ENCODE measurements at places on chromosomes 6 and 20.

DNA sequence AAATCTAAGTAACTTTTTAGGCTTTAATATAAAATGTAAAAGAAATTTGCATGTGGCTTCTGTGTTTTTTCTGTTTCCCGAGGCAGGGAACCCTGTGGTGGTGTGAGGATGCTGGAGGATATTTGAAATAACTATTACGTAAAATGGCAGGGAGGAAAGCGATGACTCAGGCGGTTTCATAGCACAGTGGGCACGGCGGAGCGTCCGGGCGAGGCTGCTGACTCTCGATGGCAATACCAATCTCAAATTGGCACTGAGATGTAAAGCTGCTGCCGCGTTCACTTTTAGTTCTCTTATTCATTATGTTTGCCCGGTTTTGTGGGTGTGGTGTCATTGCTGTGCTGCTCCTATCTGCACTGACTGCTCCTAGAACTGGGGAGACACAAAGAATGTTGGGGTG is 254.3 kb downstream of the THBS2 start:
- DNase-seq = no peak

- DNase-seq = no peak
Measured at GRCh38 chr20:2032168-2032567, 38.3 kb upstream of the PDYN start.

DNA sequence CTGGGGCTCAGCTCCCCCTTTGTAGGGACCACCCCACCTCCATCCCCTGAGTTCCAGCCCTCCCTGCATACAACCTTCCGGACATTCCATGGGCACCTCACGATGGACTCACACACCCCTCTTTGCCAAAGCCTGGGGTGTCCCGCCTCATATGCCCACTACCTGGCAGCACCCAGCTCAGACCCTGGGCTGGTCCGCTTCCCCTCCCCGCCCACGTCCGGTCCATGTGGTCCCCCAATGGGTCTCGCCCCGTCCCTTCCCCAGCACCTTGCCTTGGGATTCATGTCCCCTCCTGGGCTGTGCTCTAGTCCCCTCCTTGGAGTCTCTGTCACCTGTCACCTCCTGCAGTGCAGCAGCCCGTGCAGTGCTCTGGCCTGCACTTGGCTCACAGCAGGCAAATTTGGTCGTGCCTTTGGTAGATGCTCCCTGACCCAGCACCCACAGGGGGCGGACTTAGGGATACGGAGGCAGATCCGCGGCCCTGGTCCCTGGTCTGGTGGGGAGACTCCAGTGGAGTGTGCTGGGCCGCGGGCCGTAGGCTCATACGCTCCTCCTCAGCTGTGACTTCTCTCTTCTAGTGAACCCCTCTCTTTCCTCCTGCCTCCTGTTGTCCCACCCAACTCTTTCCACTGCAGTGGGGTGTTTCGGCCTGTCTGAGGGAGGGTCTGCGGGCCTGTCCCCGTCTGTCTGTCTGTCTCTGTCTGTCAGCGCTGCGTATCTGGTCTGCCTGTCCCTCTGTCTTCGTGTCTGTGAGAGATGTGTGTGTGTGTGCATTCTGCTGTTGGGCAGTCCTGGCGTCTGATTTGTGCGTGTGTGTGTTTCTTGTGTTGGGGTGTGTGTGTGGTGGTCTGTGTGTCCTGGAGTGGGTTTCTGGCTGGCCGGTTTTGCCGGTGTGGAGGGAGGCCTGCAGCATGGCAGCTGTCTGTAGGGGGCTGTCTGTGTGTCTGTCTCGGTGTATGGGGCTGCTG is 69.5 kb downstream of the SRC start:
- no peak for DNase-seq

- no peak for DNase-seq
Measured at GRCh38 chr20:33438481-33438880, 5.1 kb downstream of the SNTA1 start.

GRCh38 chr6:5025911-5026819 is 22.3 kb upstream of the RPP40 start:
- peak; percentile 58 for DNase-seq

GRCh38 chr20:33851842-33852466 is 40.8 kb downstream of the CHMP4B start:
- no peak for DNase-seq

DNA sequence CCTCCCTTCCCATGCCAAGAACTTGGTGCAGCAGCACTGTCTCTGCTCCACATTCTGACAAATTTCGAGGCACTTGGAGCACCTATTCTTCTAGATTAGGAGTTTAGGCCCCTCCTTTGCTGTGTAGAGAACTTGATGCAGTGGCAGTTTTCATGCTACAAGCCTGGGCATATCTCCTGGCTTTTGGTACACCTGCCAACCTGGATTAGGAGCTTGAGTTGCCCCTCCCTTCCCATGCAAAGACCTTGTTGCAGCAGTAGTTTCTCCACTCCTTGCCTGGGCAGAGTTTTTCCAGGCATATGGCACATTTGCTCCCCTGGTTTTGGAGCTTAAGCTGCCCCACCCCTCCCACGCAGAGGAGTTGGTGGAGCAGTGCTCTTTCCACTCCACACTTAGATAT is 956.1 kb downstream of the EYS start:
- no peak for DNase-seq

- DNase-seq = no peak
Measured at GRCh38 chr6:130513770-130514169, 148.0 kb downstream of the TMEM200A start.

GRCh38 chr6:4134841-4135664 is at the start of gene ECI2:
Gene ECI2 (minus strand): TSS chr6:4135575. CDS start chr6:4135560, 15 bp downstream.
- peak; percentile 85 for DNase-seq

DNA sequence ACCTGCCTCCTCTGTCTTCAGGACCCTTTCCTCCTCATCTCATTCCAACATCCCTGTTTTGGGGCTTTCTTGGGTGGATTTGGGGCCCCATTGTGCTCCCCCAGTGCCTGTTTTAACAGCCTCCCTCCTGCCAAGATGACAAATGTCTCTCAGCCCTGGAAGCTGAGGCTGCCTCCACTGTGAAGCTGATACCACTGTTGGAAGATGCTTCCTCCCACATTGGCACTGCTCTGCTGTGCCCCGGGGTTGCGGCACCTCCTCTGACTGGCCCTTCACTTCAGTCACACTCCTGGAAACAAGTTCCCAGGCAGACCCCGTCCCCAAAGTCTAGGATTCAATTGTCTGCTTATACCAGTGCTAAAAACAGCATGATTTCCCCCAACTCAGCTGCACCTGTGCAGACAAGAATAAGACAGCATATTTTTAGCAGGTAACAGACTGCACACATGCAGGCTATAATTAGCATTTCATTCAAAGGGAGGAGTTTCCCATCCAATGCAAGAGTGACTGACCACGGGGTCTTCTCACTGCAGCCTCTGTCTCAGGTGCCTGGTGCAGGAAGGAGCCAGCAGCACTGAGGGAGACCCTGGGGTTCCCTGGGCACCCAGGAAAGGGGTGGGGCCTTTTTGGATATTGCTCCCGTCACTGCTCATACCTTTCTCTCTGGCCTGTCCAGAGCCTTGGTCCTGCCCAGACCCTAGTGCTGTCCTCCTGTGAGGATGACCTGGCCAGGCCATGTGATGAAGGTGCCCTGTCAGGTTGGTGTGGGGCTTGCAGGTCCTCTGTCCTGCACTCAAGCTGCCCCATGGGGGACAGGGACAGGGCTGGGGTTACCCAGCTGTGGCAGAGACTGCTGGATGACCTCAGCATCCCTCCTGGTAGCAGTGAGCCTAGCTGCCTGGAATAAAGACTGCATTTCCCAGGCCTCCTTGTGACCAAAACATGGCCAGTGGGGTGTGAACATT is 31.5 kb upstream of the SULF2 start:
- no peak for DNase-seq

- DNase-seq = no peak
Measured at GRCh38 chr20:59736366-59736765, 132.0 kb downstream of the PHACTR3 start.

DNA sequence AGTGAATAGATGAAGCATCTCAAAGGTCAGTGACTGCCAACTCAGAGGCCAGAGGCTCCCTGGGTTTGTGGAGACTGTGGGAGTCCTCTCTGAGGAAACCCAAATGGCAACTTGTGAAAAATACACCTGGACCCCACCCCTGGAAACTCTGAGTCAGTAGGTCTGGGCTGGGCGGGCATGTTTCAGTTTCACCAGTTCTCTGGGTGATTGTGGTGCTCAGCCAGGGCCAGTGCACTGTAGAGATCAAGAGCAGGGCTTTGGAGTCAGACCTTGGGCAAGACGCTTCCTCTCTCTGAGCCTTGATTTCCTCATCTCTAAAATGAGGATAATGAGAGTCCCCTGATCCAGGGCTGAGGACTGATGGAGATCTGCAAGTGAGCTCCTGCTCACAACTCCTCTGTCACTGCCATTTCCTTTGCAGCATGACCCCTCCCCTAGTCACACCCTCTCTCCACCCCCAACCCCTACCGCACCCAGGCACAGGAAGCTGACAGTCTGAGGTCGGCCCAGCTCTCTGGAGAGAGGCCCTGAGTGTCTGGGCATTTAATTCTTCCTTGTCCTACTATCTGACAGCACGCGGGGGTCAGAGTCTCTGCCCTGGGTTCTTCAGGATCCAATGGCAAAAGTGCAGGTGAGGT is 5.1 kb downstream of the DEF6 start:
- peak; percentile 40 for DNase-seq

- no peak for DNase-seq
Measured at GRCh38 chr6:66900133-66901083, 1193.4 kb upstream of the EYS start.

DNA sequence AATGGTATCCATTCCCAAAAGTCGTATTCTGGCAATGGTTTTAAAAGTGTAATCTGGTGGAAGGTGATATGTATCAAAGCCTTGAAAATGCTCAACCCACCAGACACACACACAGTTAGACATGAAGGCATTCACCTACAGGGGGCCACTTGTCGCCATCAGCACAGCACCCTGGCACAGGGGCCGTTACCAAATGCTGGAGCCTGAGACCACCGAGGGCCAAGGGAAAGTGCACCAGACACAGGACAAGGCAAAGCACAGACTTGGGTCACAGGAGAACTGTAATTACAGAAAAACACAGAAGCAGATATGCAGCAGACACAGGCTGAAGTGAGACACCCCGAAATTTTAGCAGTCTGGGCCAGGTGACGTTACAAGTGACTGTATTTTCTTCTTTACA is 9.3 kb downstream of the TAF4 start:
- no peak for DNase-seq

DNA sequence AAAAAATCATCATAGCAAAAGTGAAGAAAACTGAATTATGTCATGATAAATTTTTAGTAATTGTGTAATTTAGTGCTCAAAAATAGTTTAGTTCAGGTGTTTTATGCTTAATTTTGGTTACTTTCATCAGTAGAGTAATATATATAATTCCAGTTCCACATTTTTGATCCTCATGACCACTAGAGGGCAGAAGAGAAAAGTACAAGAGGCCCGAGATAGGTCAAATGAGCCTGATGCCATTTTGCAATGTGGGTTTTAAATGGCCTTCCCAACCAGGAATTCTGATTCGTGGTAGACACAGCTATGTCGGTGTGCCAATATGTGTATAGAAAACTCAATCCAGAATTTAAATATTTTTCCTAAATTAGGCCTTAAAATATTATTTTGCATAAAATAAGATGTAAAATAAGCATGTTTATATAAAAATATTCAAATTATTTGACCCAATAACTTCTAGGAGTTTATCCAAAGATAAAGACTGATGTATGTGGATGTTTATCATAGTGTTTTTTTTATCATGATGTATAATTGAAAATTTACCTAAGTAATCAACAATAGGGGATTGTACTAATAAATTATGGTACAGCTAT is 159.7 kb upstream of the RPS6KA2 start:
- DNase-seq = no peak

GRCh38 chr6:167323111-167323510 is 1.8 kb upstream of the TTLL2 start:
- no peak for DNase-seq

GRCh38 chr6:36381502-36382389 is 5.7 kb downstream of the ETV7 start:
- no peak for DNase-seq

GRCh38 chr20:61263084-61263695 is 11.1 kb downstream of the CDH4 start:
- no peak for DNase-seq

GRCh38 chr6:155084431-155085123 is 89.5 kb downstream of the TIAM2 start:
- no peak for DNase-seq

DNA sequence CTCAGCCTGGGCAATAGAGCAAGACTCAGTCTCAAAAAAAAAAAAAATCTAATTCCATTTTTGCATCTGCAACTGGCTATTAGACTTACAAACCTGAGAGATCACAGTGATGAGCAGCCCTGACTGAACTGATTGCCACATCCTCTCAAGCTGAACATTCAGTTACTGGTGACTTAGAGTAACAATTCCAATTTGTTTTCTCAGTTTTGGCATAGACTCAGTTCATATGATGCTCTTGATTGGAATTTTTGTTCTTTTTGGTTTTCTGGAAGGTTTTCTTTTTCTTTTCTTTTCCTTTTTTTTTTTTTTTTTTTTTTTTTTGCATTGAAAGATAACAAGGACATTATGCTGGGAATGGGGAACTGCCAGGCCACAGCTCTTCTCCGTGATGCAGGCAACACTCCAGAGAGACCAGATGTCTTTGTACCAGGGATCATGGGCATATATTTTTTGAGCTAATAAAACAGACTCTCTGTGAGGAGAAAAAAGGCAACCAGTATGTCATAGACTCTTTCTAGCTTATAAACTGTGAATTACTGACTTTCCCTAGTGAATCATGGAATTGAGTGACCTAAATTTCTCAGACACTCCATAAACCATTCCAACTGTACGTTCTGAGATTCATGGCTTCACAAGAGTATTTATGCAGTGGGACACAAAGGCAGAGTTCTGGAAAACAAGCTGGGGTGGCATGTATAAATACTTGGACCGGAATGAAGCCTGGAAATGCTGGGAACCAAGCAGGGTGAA is 86.0 kb upstream of the SLC2A12 start:
- DNase-seq = no peak

- no peak for DNase-seq
Measured at GRCh38 chr6:123715006-123715863, 78.5 kb upstream of the TRDN start.

DNA sequence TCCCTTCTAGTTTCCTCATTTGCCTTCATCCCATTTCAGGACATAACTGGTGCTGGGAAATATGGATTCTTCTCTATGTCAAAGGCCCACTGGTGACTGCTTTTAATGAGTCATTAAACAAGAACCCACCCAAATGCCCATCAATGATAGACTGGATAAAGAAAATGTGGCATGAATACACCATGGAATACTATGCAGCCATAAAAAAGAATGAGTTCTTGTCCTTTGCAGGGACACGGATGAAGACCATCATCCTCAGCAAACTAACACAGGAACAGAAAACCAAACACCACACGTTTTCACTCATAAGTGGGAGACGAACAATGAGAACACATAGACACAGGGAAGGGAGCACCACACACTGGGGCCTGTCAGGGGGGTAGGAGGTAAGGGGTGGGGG is 310.7 kb downstream of the ESR1 start:
- no peak for DNase-seq

DNA sequence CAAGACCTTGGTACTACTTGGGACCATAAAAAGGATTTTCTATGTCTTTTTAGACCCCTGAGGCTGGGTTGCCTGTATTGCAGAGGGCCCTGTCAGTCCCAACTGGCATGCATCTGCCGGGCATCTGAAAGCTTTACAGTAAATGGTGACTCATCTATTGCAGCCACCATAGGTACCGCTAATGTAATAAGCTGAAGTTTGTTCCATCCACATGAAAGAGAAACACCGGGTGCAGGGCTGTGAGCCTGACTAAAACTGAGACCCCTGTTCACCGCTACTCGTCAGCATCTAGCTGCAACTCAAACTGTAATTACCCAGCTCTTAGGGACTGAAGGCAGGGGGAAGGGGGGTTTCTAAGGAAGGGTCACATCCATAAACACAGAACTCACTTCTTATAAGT is 49.5 kb downstream of the TRERF1 start:
- no peak for DNase-seq

- DNase-seq = no peak
Measured at GRCh38 chr6:131951576-131952230, 531 bp upstream of the CCN2 start.

GRCh38 chr6:4656106-4656505 is 120.1 kb upstream of the CDYL start:
- DNase-seq = no peak
